PC-9 (cell line): ENCODE measurements at places on chromosomes 3 and 15. TPM values are rescaled to one million over a fixed set of nuclear protein-coding genes. Genes with fewer than 3 reads are reported as not detected.

DNA sequence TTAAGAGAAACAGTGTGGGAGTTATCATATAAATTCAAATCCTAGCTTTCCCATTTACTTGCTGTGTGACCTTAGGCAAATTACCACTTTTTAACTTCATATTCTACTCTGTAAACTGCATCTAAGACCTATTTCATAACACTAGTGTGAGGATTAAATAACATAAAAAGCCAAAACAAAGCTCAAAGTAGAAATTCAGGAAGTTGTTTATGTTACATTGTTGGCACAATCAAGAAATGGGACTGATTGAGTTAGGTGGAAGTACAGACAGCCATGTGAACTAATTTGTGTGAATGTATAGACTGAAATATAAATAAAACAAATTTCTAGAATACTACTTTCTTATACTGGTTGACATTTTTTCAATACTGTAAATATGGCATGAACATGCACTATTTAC lies 131.7 kb downstream of the STAG1 start:
- no peak for DNase-seq

Gene SGO1
- total RNA-seq: 18.3 and 26.3 TPM in 2 replicates

Gene GRK7
- not detected in 2 replicates for total RNA-seq

DNA sequence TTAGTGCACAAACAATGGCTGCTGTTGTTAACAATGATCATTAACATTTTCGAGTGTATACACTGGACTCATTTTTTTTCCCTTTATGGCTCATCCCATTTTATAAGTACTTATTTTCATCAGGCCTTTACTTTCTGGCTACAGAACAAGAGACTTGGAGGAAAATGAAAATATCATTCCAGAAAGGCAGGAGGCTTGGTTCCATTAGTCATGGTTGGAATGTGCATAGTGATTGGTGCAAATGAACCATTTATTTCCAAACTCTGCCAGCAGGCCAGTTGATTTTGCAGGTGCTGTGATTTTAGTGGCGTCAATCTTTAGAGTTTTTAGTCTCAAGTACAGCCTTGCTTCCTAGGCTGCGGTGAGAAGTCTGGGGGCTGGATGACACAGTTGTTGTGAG lies 151.8 kb downstream of the ITPR1 start:
- no peak for DNase-seq

Gene ARHGEF26
- 7.9 and 10.0 TPM in 2 replicates for total RNA-seq

- DNase-seq: no peak
Measured at GRCh38 chr15:47340571-47340920, 376.8 kb upstream of the SEMA6D start.

DNA sequence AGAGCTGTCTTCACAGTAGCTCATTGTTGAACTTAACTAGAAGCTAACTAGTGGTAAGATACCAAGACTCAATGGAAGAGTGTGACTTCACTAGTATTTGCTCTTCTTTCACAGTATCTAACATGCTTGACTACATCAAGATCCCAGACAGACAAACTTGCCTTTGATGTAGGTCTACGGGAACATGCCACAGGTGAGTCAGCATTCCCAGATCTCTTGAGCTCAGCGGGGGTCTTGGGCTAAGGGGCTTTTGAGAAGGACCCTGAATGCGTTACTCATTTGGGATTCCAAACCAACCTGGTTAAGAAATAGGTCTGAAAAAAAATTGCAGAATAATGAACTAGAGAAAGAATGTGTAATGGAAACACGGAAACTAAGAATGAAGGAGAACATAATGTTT lies 222.4 kb downstream of the RYR3 start:
- DNase-seq: no peak

Gene DGKG
- total RNA-seq: 9.8 and 20.0 TPM in 2 replicates

DNA sequence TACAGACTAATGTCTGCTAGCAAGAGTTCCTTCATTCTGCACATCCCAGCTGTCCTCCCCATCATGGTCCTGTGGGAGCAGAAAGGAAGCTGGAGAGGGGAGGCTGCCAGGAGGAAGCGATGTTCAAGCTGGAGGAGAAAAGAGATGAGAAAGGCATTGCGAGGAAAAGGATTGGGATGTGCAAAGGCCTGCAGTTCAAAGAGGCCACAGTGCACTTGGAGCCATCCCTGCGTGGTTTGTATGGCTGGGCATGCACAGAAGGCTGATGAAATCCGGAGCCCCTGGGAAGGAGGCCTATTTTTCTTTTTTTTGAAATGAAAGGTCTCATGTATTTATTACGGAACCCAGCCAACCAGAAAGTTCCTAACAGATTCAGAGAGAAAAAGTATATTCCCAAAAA lies 22.8 kb downstream of the AMOTL2 start:
- DNase-seq: no peak

Gene LARP6
- 31.2 and 33.4 TPM in 2 replicates for total RNA-seq

DNA sequence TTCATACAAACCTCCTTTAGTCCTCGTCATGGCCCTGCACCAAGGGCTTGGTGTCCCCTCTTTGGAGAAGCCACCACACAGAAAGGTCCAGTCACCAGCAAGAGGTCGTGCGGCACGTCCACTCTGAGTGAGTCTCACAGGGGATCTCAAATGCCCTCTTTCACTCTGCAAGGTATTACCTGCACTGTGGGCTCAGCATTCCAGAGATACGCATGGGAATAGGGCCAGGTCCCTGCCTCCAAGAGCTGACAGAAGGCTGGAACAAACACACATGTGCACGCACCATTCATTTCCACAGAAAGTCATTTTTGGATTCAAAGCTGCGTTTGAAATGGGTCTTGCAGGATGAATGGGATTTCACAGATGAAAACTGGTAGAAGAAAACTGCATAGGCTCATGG lies 50.4 kb upstream of the TJP1 start:
- no peak for DNase-seq

Gene STRIT1
- total RNA-seq: not detected in 2 replicates

- DNase-seq: no peak
Measured at GRCh38 chr3:131396170-131396569, 14.6 kb downstream of the NUDT16 start.

- DNase-seq: no peak
Measured at GRCh38 chr3:123406598-123406997, 42.3 kb downstream of the ADCY5 start.

Gene RPL29
- total RNA-seq: 942 and 1,278 TPM in 2 replicates

Gene POLQ
- total RNA-seq: 14.3 and 15.6 TPM in 2 replicates

- no peak for DNase-seq
Measured at GRCh38 chr3:32454731-32455608, 47.7 kb downstream of the CMTM6 start.

GRCh38 chr3:15099364-15100098 lies 583 bp upstream of the RBSN start:
- no peak for DNase-seq

- DNase-seq: no peak
Measured at GRCh38 chr15:49290191-49290590, 120.1 kb downstream of the GALK2 start.

DNA sequence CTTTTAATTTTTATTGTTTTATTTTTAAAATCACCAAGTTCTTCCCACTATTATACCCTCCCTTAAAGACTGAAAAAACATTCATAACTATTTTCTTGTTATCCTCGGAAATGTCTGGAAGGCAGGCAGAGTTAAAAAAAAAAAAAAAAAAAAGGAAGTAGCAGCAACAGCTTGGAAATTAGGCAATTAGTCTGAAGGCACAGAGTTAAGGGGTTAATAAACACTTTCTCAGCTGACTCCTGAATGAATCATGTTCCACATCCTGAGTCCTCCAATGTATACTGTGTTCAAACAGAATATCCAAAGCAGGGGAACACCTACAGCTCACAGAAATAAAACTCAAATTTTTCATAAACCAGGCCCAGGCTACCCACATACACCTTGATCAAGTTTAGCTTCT lies 5.8 kb downstream of the HEXA start:
- no peak for DNase-seq

- no peak for DNase-seq
Measured at GRCh38 chr3:122350814-122351418, 25.9 kb downstream of the CSTA start.

GRCh38 chr3:157650172-157650571 lies 147.0 kb upstream of the VEPH1 start:
- DNase-seq: no peak

DNA sequence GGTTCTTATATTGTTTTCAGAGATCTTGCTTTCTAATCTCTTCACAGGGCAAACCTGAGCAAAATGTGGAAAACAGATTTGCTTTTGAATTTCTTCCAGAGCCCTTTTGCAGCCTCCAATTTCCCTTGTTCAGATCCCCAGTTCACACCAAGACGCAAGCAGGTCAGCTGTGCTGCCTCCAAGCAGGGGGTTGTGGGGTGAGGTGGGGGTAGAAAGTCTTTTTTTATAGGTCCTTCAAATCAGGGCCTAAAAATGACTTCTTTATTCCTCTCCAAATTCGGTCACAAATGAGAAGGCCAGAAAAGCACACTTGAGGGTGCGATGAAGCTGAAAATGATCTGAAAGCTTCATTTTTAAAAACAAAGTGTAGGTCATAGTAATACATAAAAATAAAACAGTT lies 26.3 kb upstream of the AVEN start:
- DNase-seq: no peak

DNA sequence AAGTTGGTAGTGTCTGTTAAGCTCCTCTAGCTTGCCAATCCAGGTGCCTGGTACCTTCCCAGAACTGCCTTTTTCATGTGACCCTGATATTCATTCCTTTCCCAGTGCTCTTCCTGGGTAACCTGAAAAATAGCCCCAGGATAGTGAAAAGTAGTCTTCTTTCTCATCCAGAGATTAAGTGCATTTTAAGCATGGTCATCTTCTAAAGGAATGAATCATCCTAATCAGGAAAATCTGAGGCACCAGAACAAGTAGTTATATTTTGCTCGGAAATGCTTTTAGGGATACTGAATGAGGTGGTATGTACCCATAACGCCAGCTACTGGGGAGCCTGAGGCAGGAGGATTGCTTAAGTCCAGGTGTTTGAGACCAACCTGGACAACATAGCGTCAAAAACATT lies 23.1 kb upstream of the PDCD6IP start:
- DNase-seq: no peak

DNA sequence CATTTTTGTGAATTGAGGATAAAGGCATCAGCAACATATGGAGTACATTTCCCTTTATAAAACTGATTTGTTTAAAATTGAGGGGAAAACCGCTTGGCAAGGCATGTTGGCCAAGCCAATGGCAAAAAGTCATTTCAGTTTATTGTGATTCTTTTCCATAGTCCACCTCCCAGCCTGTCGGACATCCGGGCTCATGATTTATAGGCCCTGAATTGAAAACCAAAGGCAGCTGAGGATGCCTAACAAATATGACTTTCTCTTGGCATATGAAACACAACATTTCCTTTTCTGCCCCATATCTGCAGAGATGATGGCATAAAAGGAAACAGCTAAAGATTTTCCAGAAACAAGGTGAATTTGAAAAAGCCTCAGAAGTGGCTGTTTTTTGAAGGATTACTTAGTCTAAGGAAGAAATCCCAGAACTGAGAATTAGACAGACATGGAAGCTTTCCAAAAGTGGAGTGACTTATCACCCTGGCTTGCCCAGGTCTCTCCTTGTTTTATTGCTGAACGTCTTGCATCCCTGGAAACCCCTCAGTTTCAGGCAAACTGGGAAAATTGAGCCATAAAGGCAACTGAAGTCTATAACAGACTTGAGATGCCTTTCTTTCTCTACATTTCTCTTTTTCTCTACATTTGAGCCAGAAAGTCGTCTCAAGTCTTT lies 74.0 kb downstream of the COL8A1 start:
- DNase-seq: no peak

GRCh38 chr3:114314282-114314681 lies 20.5 kb downstream of the TIGIT start:
- DNase-seq: no peak

DNA sequence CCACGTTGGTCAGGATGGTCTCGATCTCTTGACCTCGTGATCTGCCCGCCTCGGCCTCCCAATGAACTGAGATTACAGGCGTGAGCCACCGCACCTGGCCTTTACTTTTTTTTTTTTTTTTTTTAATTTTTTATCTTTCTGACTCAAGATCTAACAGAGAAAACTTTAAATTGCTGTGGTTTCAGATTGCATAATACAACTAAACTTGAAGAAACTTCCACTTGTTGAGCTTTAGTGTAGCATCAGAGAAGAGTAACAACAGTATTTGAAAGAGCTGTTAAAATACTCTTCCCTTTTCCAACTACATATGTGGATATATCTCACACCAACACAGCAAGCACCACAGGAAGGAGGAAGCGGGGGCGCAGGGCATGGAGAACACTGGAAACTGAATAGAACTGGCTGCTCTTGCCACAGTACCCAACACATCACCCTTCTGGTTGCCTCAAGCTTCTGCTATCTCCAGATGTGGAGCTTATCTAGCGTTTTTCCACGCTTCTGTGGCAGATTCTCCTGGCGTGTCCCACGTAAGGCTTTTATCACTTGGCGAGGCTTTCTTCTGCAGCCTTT lies 45.4 kb downstream of the MAP6D1 start:
- DNase-seq: no peak

DNA sequence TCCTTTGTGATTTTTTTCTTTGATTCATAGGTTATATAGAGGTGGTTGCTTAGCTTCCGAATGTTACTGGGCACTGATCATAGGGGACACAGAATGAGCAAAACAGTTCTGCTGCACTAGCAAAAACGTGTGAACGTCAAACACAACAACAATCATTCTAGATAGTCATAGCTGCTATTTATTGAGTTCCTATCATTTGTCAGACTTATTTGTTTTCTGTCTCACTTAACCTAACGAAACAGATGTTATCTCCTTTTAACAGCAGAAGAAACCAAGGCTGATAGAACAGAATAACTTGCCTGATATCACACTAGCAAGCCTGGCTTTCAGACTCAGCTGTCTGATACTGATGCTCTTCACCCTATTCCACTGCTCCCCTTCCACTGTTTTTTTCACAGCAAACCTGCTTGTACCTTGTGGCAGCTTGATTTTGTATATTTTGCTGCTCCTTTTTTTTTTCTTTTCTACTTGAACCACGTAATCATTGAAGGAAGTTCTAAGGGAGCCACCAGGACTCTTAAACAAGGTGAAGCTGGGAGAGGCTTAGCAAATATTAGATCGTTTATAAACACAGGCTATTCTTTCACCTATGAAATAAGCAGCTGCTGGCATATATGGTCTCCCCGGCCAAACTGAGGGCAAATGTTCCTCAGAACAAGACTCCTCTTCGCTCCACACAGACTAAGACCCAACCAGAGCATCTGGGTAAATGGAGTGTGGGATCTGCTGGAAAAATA lies 78.8 kb downstream of the MCF2L2 start:
- DNase-seq: no peak

GRCh38 chr3:195768414-195768813 lies 43.3 kb downstream of the MUC4 start:
- no peak for DNase-seq

Gene WDR93
- total RNA-seq: 1.1 and 1.8 TPM in 2 replicates

- DNase-seq: no peak
Measured at GRCh38 chr3:195440379-195440778, 2.4 kb downstream of the ACAP2 start.

Gene PLS1
- total RNA-seq: 50.4 and 53.8 TPM in 2 replicates

- DNase-seq: no peak
Measured at GRCh38 chr3:13407926-13408325, 12.2 kb downstream of the NUP210 start.
